ENCODE measurements at places on chromosomes 3 and 15. TPM values are rescaled to one million over a fixed set of nuclear protein-coding genes. Genes with fewer than 3 reads are reported as not detected.
A peak's percentile ranks its signal among the peaks of the same experiment; 100 is the strongest.

DNA sequence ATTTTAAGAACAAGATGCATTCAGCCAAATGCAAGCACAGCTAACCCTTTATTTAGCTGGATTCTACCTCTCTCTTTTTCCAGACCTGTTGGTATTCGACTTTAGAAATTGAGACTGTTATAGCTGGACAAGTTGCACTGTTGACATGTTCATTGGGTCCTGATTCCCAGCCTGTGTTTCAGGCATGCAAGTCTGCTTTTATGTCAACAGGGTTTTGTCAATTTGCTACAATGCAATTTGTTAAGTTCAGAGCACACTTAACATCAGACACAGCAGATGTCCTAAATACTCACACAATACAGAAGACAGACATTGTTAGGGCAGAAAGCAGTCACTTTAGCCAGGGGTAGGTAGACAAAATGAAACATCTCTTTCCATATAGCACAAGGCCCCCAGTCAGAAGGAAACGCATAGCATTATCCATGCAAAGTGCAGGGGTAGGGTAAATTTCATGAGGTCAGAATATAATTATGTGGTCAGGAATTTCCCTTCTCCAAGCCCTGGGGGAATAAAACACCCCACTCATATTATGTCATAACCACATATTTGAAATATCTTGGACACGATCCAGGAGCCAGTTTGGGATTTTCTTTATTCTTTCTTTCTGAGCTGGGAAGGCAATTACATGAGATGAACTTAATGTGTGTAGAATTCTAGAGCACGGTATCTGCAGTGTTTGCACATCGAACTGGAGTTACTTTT is 504.1 kb downstream of the NTRK3 start:
- DNase-seq, result no peak
- no peak overlapping the region for H3K27ac ChIP-seq
- no peaks in the 10 kb centered on the region for H3K27me3 ChIP-seq
- no peaks in the 10 kb centered on the region for H3K36me3 ChIP-seq
- H3K4me3 ChIP-seq, result no peak overlapping the region
- no peaks in the 10 kb centered on the region for H3K4me1 ChIP-seq

- H3K36me3 ChIP-seq, result no peaks in the 10 kb centered on the region
- no peak overlapping the region for H3K27ac ChIP-seq
- H3K4me1 ChIP-seq, result no peaks in the 10 kb centered on the region
- no peak for DNase-seq
These were observed 246.9 kb downstream of the GOLGA6L6 start for GRCh38 chr15:20294651-20295237.

DNA sequence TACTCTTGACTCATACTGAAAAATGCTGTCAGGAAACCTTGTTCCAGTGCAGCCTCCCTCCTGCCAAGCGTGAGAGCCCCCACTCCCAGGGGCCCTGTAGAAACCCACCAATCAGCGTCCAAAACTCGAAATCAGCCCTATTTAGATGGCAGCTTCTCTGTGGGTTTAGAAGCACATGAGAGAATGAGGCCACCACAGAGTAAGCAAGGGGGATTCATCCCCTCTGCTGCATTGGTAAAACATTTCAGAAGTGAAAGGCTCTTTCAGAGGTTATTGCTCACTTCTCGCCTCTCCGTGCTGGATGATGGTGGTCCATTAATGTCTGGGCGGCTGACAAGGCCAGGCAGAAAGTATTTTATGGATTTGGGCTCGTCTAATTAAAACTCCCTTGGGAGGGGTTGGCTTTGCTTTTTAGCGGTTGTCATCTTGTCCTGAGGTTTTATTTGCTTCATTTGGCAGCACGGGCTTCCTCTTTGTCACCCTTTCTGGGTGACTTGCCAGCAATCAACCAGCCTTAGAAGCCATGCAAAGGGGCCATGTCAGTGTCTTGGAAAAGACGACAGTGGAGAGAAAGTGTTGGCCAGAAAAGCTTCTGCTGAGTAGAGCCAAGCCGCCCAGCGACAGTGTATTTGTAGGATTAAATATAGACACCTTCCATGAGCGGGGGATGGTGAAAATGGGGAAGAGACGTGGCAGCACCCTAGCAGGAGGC is 145.5 kb downstream of the ATP10A start:
- H3K27ac ChIP-seq, result no peak overlapping the region
- no peaks in the 10 kb centered on the region for H3K27me3 ChIP-seq
- no peaks in the 10 kb centered on the region for H3K36me3 ChIP-seq

DNA sequence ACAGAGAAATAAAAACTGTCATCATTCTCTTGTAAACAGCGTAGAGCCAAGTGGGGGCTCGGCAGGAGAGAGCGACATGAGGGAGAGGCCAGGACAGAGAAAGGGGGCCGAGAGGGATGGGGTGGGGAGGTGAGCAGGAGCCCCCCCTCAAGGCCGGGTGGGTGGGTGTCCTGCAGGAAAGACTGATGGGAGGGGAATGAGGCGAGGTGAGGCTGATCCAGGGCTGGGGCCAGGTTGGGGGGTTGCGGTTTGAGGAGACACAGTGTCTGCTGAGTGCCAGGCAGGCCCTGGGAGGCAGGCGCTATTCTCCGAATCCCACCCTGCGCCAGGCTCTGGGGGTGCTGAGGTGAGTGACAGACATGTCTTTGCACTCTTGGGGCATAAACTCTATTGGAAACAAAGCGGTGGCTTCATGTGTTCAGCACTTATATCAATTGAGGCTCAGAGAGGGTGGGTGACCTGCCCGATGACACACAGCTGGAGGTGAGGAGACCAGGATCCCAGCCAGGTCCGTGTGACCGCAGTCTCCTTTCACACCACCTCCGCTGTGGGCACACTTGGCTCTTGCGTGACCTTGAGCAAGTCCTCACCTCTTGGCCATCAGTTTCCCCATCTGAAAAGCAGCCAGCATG is 19.6 kb upstream of the CSPG4 start:
- no peak overlapping the region for H3K4me3 ChIP-seq
- no peak for DNase-seq
- no peak overlapping the region for H3K27ac ChIP-seq
- H3K4me1 ChIP-seq, result no peaks in the 10 kb centered on the region
- H3K36me3 ChIP-seq, result no peaks in the 10 kb centered on the region
- H3K27me3 ChIP-seq, result no peaks in the 10 kb centered on the region

GRCh38 chr3:53581671-53582070 is 87.3 kb downstream of the CACNA1D start:
- no peak for DNase-seq
- no peaks in the 10 kb centered on the region for H3K27me3 ChIP-seq
- H3K36me3 ChIP-seq, result no peaks in the 10 kb centered on the region
- no peaks in the 10 kb centered on the region for H3K4me1 ChIP-seq

DNA sequence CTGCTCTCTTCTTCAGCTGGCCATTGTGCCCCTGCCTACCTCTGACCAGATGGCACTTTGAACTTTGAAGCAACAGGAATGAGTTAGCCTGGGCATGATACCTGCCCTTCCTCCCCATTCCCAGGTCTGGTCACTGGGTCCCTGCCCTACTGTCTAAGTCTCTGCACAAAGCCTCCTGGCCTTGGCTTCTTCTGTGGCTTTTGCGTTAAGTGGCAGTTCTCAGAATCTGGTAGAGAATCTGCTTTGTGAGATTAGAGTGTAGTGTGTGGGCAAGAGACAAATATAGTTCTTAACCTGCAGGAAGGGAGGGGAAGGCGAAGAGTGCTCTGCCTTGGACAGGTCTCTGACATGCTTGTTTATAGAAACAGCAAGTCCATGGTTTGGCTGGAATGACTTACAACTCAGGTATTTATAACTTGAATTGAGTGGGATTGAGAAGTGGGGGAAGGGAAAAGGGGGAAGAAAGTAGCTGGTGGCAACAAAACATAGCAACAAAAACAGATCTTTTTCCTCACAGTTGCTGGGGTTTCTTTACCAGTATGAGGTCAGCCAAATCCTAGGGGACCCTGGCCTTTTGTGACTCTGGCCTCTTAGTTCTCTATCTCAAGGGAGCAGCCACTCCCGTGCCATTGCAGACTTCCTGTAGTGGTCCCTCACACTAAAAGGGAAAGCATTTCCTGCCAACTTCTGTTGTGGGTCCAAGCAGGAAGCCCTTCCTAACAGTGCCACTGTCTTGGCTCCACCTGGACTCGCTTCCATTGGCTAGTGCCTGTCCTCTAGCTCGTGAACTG is 16.7 kb downstream of the MAPKBP1 start:
- no peaks in the 10 kb centered on the region for H3K27me3 ChIP-seq
- no peak for DNase-seq
- H3K4me3 ChIP-seq, result no peak overlapping the region
- H3K4me1 ChIP-seq, result peaks cover 31% of the 10 kb centered on the region
- no peaks in the 10 kb centered on the region for H3K36me3 ChIP-seq
- peak overlapping the region; percentile 71 for H3K27ac ChIP-seq

GRCh38 chr3:67418426-67419217 is 235.8 kb downstream of the SUCLG2 start:
- no peak overlapping the region for H3K4me3 ChIP-seq
- H3K4me1 ChIP-seq, result no peaks in the 10 kb centered on the region
- H3K27me3 ChIP-seq, result no peaks in the 10 kb centered on the region
- no peak for DNase-seq
- no peaks in the 10 kb centered on the region for H3K36me3 ChIP-seq

DNA sequence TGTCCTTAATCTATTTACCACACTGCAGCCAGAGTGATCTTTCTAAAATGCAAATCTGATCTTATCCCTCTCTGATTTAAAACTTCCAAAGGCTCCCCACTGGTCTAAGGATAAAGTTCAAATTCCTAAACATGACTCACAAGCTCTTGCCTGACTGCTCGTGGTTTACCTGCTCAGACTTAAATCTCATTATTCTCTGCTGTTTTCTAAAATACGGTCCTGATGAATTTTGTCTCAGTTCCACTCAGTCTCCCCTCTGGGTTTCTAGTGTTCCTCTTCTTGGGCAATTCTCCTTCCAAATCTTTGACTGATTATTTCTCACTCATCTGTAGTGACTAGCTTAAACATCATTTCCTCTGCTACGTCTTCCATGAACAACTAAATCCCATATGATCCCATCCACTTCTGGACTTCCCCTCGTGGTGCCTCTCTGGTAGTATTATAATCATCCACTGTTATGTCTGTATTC is 108.3 kb downstream of the P3H2 start:
- no peak overlapping the region for H3K4me3 ChIP-seq
- H3K4me1 ChIP-seq, result no peaks in the 10 kb centered on the region
- no peak for DNase-seq
- H3K27me3 ChIP-seq, result no peaks in the 10 kb centered on the region
- no peaks in the 10 kb centered on the region for H3K36me3 ChIP-seq

DNA sequence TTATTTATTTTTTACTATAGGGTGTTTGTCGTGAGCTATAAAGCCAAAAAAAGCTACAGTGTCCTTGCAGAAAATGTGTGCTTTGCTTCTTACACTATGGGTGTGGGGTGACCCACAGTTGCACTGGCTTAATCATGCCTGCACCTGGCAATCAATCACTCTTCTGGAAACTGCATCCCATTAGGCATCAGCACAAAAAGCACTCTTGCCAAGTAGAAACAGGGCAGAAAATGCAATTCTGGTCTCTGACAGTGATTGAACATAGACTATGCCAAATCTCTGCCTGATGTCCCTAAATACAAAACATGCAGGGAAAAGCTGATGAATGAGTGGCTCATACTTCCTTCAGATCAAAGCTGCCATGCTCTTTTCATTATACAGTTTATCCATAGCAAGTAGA is 30.4 kb upstream of the PLAAT1 start:
- H3K4me3 ChIP-seq, result no peak overlapping the region
- H3K4me1 ChIP-seq, result peaks cover 6% of the 10 kb centered on the region
- no peak for DNase-seq
- no peaks in the 10 kb centered on the region for H3K27me3 ChIP-seq
- no peaks in the 10 kb centered on the region for H3K36me3 ChIP-seq

Gene GPR62
- total RNA-seq, result not detected

Gene MCTP2
- 84.0 TPM for total RNA-seq

Gene SLC28A2
- total RNA-seq, result not detected
